ENCODE measurements at places on chromosomes 6 and 20. TPM values are rescaled to one million over a fixed set of nuclear protein-coding genes. Genes with fewer than 3 reads are reported as not detected.

EGFL8 gene
- total RNA-seq: 17.4 TPM

CRYBG1 gene
- 9.1 TPM for total RNA-seq

ARFGEF3 gene
- 20.0 TPM for total RNA-seq

EIF6 gene
- 157 TPM for total RNA-seq

RNF5 gene
- total RNA-seq: 111 TPM

C6orf15 gene
- not detected for total RNA-seq

RIPOR2 gene
- total RNA-seq: 13.5 TPM

FAXC gene
- total RNA-seq: 11.1 TPM

All from WTC11 (cell line).